Testis (tissue), 5 donors: ENCODE measurements at places on chromosomes 3 and 15. TPM values are rescaled to one million over a fixed set of nuclear protein-coding genes. Genes with fewer than 3 reads are reported as not detected.

DNA sequence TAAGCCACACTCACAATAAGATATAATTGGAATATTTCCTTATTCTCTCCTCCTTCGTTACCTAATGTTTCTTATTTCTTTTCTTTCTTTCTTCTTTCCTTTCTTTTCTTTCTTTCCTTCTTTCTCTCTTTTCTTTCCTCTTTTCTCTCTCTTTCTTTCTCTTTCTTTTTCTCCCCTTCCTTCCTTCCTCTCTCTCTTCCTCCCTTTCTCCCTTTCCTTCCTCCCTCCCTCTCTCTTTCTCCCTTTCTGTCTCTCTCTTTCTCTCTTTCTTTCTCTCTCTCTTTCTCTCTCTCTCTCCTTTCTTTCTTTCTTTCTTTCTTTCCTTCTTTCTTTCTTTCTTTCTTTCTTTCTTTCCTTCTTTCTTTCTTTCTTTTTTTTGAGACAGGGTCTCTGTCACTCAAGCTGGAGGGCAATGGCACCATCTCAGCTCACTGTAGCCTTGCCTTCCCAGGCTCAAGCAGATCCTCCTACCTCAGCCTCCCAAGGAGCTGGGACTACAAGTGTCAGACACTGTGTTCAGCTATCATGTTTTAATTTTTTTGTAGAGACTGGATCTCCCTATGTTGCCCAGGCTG lies 19.3 kb upstream of the PIAS1 start:
- no peaks in the 10 kb centered on the region for H3K4me1 ChIP-seq
- no peak overlapping the region for H3K4me3 ChIP-seq
- no peak for DNase-seq
- no peak overlapping the region for H3K27ac ChIP-seq
- no peaks in the 10 kb centered on the region for H3K36me3 ChIP-seq
- no peaks in the 10 kb centered on the region for H3K27me3 ChIP-seq

GRCh38 chr3:195755791-195756676 lies 35.3 kb downstream of the MUC20 start:
- no peaks in the 10 kb centered on the region for H3K27me3 ChIP-seq
- DNase-seq, result no peak
- no peaks in the 10 kb centered on the region for H3K36me3 ChIP-seq
- H3K4me3 ChIP-seq, result no peak overlapping the region

GRCh38 chr3:55645422-55645821 lies 158.3 kb upstream of the WNT5A start:
- H3K27me3 ChIP-seq, result no peaks in the 10 kb centered on the region
- no peak overlapping the region for H3K27ac ChIP-seq
- no peak overlapping the region for H3K4me3 ChIP-seq
- H3K36me3 ChIP-seq, result no peaks in the 10 kb centered on the region

DNA sequence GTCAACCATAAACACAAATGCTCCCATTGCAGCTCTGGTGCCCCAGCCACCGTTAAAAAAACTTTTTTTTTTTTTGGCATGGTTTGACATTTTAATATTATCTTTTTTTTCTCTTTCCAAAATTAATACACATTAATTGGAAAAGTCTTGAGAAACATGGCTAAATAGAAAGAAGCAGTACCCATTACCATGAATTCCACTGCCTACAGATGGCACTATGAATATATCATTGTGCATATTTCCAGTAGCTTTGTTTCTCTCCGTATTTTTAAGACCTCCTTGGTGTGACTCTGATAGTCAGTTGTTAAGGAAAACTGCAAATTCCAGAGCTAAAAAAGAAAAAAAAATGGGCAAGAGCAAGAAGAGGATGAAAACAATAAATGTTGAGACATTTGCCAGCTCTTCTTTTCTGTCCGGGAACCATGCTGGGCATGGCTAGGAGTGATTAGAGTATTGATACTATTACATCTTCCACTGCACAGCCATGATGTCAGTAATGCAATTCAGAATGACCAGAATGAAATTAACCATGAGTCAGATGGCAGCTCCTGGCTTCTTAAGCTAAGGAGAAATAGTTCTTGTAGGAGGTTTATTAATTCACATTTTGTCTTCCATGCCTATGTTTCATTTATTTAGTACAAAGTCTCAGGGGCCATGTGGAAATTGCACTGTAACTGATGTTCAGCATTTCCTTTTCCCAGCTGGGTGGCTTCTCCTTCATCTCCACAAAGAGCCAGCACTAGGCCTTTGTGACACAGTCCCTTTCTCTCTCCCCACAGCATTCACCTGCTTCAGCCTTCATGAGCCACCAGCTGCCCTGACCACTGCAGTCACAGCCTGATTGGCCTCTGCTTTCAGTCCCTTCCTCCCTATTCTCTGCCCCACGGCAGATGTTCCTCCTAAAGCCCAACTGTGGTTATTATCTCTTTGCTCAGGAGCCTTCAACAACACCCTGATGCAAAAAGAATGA lies 31.8 kb downstream of the SLC7A14 start:
- H3K4me1 ChIP-seq, result no peaks in the 10 kb centered on the region
- DNase-seq, result no peak
- H3K27me3 ChIP-seq, result no peaks in the 10 kb centered on the region

- DNase-seq, result no peak
- H3K36me3 ChIP-seq, result no peaks in the 10 kb centered on the region
- H3K27me3 ChIP-seq, result no peaks in the 10 kb centered on the region
- no peak overlapping the region for H3K27ac ChIP-seq
- H3K4me1 ChIP-seq, result no peaks in the 10 kb centered on the region
Measured at GRCh38 chr3:151584566-151584965, 123.7 kb upstream of the IGSF10 start.

- no peak overlapping the region for H3K27ac ChIP-seq
- no peak for DNase-seq
- no peaks in the 10 kb centered on the region for H3K36me3 ChIP-seq
- no peaks in the 10 kb centered on the region for H3K27me3 ChIP-seq
- H3K4me3 ChIP-seq, result no peak overlapping the region
Measured at GRCh38 chr3:150472421-150472820, 64.3 kb downstream of the TSC22D2 start.

- H3K27ac ChIP-seq, result no peak overlapping the region
- DNase-seq, result no peak
- no peaks in the 10 kb centered on the region for H3K4me1 ChIP-seq
- H3K27me3 ChIP-seq, result no peaks in the 10 kb centered on the region
- H3K36me3 ChIP-seq, result no peaks in the 10 kb centered on the region
Measured at GRCh38 chr15:39473298-39473947, 107.5 kb upstream of the THBS1 start.

DNA sequence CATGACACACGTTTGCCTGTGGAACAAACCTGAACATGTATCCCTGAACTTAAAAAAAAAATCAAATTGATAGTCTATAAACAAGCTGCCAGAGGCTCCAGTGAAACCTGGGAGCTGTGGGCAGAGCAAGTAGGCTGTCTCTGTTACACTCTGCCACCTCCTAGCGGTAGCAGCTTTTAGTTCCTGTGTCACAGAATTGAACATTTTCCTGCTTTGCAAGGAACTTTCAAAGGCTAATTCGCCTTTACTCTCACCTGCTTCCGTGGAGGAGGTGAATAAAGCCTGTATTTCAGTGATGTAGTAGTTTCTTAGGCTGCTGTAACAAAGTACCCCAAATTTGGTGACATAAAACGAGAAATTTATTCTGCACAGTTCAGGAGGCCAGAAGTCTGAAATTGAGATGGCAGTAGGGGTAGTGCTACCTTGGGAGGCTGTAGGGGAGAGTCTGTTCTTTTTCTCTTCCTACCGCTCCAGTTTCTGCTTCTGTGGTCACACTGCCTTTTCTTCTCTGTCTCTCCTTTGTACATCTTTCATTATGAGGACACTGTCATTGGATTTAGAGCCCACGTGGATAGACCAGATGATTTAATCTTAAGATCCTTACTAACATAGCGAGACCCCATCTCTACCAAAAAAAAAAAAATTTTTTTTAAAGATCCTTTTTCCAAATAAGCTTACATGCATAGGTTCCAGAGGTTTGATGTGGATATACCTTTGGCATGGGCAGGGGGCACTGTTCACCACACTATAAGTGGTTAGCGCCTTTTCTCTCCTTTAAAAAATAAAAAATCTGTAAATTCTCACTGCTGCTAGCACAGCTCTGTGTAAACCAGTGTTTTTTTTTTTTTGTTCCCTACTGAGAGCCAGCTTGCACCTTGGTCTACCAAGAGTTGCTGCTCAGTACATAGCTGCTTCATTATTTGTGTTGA lies 25.3 kb downstream of the FBXO22 start:
- H3K4me3 ChIP-seq, result no peak overlapping the region
- no peaks in the 10 kb centered on the region for H3K27me3 ChIP-seq
- H3K36me3 ChIP-seq, result no peaks in the 10 kb centered on the region
- DNase-seq, result peak; percentile 30

SRGAP3 gene
- 65.9 TPM for total RNA-seq

DNA sequence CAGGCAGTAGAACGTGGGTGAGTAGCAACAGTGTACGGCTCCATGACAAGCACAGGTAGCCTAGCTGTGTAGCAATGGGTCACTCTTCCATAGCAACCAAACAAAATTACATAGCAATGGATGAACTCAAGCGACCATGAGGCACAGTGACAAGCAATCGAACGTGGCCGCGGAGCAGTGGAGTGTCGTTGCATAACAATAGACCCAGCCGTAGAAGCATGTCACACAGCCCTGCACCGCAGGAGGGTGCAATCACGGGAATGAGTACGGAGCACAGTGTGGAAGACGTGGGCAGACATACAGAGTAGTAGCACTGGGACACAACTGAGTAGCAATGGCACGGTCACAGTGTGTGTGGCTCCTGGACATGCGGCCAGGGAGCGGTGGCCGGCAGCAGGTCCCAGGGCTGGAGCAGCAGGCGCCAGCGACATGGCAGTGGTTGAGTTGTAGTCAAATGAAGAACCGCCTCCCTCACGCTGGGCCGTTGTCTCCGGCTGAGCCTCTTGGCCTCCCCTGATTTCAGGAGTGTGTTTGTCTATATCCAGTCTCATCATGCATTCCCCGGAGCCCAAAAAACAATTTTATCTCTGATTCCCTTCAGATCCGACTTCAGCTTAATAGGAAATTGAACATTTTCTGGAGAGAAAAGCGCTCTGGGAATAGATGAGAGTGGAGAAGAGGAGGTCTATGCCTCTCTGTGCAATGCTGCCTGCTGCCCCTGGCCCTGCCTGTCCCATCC lies 64.1 kb downstream of the CCDC33 start:
- no peak overlapping the region for H3K27ac ChIP-seq
- H3K27me3 ChIP-seq, result no peaks in the 10 kb centered on the region
- peaks cover 15% of the 10 kb centered on the region for H3K4me1 ChIP-seq

GRCh38 chr3:62873761-62874710 lies 1.2 kb downstream of the CADPS start:
- peak overlapping the region; percentile 60 for H3K27ac ChIP-seq
- DNase-seq, result peak; percentile 79
- H3K36me3 ChIP-seq, result no peaks in the 10 kb centered on the region
- peak overlapping the region; percentile 77 for H3K4me3 ChIP-seq
- peaks cover 9% of the 10 kb centered on the region for H3K4me1 ChIP-seq

- H3K27me3 ChIP-seq, result no peaks in the 10 kb centered on the region
- H3K27ac ChIP-seq, result no peak overlapping the region
- no peak for DNase-seq
- H3K36me3 ChIP-seq, result no peaks in the 10 kb centered on the region
- no peak overlapping the region for H3K4me3 ChIP-seq
Measured at GRCh38 chr15:99320374-99321215, 69.3 kb downstream of the LRRC28 start.

HGD gene
- 1.2 TPM for total RNA-seq

CYP1A2 gene
- total RNA-seq, result 0.31 TPM

- no peaks in the 10 kb centered on the region for H3K27me3 ChIP-seq
- DNase-seq, result no peak
- H3K27ac ChIP-seq, result no peak overlapping the region
- H3K4me1 ChIP-seq, result no peaks in the 10 kb centered on the region
Measured at GRCh38 chr3:3201611-3202010, 22.1 kb upstream of the CRBN start.

GRCh38 chr15:69679623-69680228 lies 227.1 kb downstream of the RPLP1 start:
- H3K4me1 ChIP-seq, result no peaks in the 10 kb centered on the region
- H3K36me3 ChIP-seq, result no peaks in the 10 kb centered on the region
- DNase-seq, result no peak
- H3K27me3 ChIP-seq, result no peaks in the 10 kb centered on the region

DNA sequence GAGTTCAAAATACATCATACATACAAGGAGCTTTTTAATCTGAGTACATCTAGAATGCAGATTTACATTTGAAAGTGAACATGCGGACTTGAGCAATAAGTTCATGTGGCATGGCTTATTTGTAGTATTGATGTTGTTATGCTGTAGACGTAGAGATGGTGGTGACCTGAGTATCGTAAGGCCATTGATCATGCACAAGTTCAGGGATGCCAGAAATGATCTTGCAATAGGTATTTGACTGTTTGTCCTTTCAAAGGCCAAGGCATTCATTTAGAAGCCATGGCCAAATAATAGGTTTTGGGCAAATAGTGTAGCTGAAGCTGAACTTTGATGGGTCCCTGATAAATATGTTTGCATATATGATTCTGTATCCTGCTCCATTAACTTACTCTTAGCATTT lies 35.0 kb downstream of the ARNT2 start:
- no peak overlapping the region for H3K4me3 ChIP-seq
- peaks cover 7% of the 10 kb centered on the region for H3K4me1 ChIP-seq
- no peak for DNase-seq
- H3K36me3 ChIP-seq, result no peaks in the 10 kb centered on the region

GRCh38 chr3:36891701-36892160 lies 53.1 kb downstream of the TRANK1 start:
- no peaks in the 10 kb centered on the region for H3K4me1 ChIP-seq
- no peaks in the 10 kb centered on the region for H3K27me3 ChIP-seq
- H3K36me3 ChIP-seq, result no peaks in the 10 kb centered on the region
- DNase-seq, result no peak
- no peak overlapping the region for H3K4me3 ChIP-seq
- H3K27ac ChIP-seq, result no peak overlapping the region

UBP1 gene
- 93.2 TPM for total RNA-seq

DNA sequence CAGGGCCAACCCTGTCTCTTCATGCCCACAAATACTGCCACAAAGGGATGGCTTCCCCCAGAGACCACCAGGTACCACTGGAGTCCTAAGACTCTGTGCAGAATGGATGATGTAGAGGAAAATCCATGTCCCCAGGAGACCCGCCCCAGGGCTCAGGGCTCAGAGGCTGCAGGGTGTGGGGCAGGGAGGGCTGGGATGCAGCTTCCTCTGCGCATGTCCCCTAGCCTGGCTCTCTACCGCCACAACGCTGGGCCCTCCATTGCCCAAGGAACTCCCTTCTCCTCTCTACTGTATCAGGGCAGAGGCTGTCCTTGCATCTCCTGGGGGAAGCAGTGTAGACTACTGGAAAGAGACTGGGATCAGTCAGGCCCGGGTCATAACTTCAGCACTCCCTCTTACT lies 19.5 kb upstream of the TICRR start:
- H3K4me3 ChIP-seq, result no peak overlapping the region
- no peaks in the 10 kb centered on the region for H3K27me3 ChIP-seq
- no peak overlapping the region for H3K27ac ChIP-seq
- no peaks in the 10 kb centered on the region for H3K36me3 ChIP-seq
- H3K4me1 ChIP-seq, result no peaks in the 10 kb centered on the region

- H3K4me3 ChIP-seq, result no peak overlapping the region
- H3K27ac ChIP-seq, result no peak overlapping the region
- H3K4me1 ChIP-seq, result no peaks in the 10 kb centered on the region
- H3K27me3 ChIP-seq, result no peaks in the 10 kb centered on the region
- H3K36me3 ChIP-seq, result no peaks in the 10 kb centered on the region
Measured at GRCh38 chr3:134974624-134975023, 179.6 kb downstream of the EPHB1 start.
